Astrocyte (in vitro differentiated cells and primary cell): ENCODE measurements at places on chromosomes 1 and 21. TPM values are rescaled to one million over a fixed set of nuclear protein-coding genes. Genes with fewer than 3 reads are reported as not detected.

The BTBD19 gene
- 30.3 and 30.6 TPM in 2 replicates for total RNA-seq

The SAMSN1 gene
- total RNA-seq: 0.09 TPM in 1 of 2 replicates, not detected in the other

- H3K27ac ChIP-seq: no peak overlapping the region
- H3K27me3 ChIP-seq: peaks cover 3% of the 10 kb centered on the region
- no peaks in the 10 kb centered on the region for H3K4me1 ChIP-seq
- H3K4me3 ChIP-seq: no peak overlapping the region
Measured at GRCh38 chr1:99781798-99782197, 15.4 kb upstream of the FRRS1 start.

DNA sequence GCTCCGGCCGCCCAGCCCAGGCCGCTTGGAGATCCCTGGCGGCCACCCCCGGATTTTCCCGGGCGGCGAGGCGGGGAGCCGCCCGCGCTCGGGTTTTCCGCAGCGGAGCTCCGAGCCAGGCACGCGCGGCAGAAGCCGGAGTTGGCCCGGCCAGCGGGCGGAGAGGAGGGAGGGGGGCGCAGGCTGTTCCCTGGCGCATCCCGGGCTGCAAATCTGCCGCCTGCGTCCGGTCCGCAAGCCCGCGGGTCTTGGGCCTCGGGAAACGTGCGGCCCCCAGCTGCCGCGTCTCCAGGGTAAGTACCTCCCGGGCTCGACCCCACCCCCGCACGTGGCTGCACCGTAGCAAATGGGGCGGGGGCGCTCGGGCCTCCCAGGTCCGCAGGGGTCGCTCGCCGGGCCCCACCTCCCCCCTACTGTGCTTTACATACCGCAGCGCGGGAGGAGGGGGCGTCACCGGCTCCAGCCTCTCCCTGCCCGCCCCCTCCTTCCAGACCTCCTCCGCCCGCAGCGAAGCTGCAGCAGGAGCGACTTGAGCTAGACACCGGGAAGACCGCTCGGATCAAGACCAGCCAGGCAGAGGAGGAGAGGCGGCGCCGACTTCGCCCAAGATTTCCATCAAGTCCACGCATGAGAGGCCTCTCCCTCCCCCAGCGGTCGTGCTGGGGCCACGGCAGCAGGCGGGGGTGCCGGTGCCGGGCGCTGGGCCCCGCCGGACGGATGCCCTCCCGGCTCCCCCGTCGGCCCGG lies 1.6 kb downstream of the TMEM200B start:
- DNase-seq: no peak
- no peaks in the 10 kb centered on the region for H3K27me3 ChIP-seq
- peaks cover 22% of the 10 kb centered on the region for H3K4me1 ChIP-seq
- H3K27ac ChIP-seq: peak overlapping the region; percentile 66
- peak overlapping the region; percentile 57 for H3K4me3 ChIP-seq
- no peaks in the 10 kb centered on the region for H3K36me3 ChIP-seq
